ENCODE measurements at places on chromosomes 6 and 20. TPM values are rescaled to one million over a fixed set of nuclear protein-coding genes. Genes with fewer than 3 reads are reported as not detected.

PTCHD4 gene
- total RNA-seq: 2.0 TPM

C20orf173 gene
- total RNA-seq: not detected

FABP7 gene
- not detected for total RNA-seq

TBC1D7 gene
- total RNA-seq: 8.6 TPM

RPS18 gene
- total RNA-seq: 4,707 TPM

FAM210B gene
- 50.2 TPM for total RNA-seq

ULBP3 gene
- 3.0 TPM for total RNA-seq

LY6G5C gene
- 0.34 TPM for total RNA-seq

SSR1 gene
- total RNA-seq: 150 TPM

BANF2 gene
- total RNA-seq: not detected

BMP6 gene
- total RNA-seq: 8.8 TPM

Data from cardiac ventricle fibroblast (primary cell).